Stimulated activated CD4-positive, alpha-beta T cell treated with anti-CD3 and anti-CD28 coated beads, Interleukin-1b, Interleukin-23, amount 100 ng/mL, for 4 hours (primary cell): ENCODE measurements at places on chromosomes 4 and X.

DNA sequence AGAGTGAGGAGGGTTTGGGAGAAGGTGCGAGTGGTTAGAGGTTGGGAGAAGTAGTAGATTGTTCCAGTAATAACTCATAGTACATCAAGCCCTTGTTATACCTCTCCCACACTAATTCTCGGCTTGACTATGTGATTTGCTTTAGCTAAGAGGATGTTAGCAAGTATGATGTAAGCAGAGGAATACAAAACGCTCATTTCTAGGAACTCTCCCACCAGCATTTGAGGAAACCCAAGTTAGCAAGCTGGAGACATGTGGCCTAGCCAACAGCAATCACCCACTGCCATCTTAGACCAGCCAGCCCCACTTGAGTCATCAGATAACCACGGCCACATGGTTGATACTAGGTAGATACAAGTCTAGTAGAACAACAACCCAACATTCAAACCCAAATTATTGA lies 14.2 kb downstream of the FTHL17 start:
- DNase-seq = no peak

GRCh38 chr4:119207051-119207450 lies 5.5 kb upstream of the USP53 start:
- DNase-seq = no peak

DNA sequence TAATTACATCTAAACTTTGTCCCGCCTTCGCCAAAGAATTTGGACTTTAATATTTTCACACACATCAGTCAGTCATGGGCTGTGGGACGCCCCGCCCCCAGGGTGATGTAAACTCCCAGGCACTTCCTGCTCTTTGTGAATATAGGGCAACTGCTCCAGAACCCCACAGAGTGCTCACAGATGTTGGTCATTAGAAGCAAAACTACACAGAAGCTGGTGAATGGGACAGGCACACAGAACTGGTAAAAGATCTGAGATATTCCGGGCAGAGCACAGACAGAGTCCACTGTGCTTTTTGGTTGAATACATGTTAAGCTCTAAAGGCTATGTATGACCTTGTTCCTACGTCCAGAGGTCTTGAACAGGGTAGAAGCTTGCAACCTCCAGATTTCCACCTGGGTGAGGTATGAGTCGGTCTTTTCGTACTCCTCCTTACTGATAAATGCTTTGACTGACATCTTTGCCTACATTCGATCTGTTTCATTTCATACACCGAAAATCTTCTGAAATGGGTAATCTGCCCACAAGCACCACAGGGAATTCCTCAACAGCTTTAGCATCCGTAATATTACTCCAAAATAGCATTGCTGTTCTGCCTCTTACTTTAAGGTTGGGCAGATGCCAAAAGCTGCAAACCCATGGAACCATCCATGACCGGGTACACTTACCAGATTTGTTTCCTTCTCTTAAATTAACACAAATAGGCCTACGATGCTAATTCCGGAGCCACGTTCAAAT lies 144.6 kb downstream of the AMELX start:
- no peak for DNase-seq

DNA sequence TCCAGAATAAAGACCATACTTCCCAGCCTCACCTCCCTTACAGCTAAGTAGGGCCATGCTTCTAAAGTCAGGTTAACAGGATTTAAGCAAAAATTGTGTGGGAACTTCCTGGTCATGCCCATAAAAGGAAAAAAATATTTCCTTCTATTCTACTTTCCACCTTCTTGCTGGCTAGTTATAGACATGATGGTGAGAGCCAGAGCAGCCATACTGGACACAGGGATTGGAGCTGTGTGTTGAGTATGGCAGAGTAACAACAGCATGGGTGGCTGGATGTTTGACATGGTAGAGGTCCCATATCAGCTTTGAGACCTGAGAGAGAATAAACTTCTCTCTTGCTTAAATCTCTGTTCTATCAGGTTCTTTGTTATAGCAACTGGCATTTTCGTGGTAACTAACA lies 15.1 kb upstream of the CBR4 start:
- no peak for DNase-seq

GRCh38 chr4:146058531-146058930 lies 117.0 kb upstream of the LSM6 start:
- no peak for DNase-seq

- DNase-seq = no peak
Measured at GRCh38 chr4:37757121-37757520, 69.4 kb upstream of the PGM2 start.

- no peak for DNase-seq
Measured at GRCh38 chr4:42453612-42454011, 56.3 kb downstream of the SHISA3 start.

GRCh38 chr4:87529187-87529586 lies at the start of gene SPARCL1:
Gene SPARCL1, minus strand, starts transcription at chr4:87529376. Its CDS starts 29,802 bp downstream, at chr4:87499574.
- DNase-seq = no peak

DNA sequence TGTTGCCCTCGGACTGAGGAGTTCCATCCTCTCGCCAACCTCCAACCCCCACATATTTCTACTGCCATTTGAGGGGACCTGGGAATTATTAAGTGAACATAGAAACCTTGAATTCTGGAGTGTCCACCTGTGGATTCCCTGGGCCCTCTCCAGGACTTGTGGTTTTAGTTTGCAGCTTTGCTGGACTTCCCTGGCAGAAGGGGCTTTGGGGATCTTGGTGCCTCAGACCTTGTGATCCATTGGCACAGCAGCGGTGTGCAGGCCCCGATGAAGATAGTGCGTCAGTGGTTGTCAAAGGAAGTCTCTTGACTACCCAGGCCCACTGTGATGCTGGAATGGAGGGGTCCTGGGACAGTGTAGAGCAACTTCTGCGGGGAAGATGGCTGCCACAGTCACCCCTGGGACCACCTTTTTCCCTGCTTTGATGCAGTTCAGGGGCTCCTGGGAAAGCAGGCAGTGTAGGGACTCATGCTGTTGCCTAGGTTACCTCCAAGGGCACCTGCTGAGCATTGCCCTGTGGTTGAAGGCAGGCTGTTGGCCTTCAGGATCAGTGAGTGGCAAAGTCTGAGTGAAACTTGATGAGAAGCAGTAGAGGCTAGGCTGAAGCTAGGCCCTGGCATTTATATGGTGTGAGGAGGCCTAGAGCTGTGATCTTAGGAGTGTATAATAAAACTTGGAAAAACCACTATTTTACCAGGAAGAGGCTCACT lies 2.2 kb downstream of the SLC16A2 start:
- DNase-seq = no peak

GRCh38 chrX:70592091-70592490 lies 147.5 kb downstream of the DLG3 start:
- DNase-seq = no peak

DNA sequence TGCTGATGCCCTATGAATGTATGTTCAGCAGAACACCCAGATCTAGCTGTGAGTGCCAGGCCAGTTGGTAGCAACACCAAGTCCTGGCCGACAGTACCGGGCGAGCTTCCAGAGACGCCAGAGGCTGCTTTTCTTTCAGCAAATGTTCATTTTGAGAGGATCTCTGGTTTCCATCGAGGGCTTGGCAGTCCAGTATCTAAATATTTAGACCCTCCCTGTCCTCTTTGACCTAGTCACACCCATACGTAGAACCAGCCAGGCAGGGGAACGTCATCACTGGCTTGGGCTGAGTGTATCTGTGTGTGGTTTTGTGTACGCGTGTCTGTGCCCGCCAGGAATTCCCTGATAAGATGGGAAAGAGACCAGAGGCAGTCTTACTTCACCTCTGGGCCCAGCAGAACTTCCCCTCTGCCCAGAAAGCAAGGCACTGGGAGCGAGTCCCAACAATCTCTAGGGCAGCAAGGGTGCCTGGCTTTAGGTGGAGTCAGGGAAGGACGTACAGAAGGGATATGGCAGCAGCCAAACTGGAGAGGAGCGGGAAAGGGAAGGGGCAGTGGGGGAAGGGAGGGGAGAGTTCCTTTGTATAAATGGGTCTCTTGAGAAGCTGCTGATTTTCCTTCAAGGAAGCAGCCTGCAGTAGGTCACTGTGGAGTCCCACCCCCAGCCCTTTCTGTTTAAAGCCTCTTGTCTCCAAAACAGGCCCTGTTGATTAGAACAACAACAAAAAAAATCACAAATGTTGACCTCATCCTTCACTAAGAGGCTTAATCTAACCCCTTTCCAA lies 15.0 kb upstream of the ELF4 start:
- DNase-seq = no peak

DNA sequence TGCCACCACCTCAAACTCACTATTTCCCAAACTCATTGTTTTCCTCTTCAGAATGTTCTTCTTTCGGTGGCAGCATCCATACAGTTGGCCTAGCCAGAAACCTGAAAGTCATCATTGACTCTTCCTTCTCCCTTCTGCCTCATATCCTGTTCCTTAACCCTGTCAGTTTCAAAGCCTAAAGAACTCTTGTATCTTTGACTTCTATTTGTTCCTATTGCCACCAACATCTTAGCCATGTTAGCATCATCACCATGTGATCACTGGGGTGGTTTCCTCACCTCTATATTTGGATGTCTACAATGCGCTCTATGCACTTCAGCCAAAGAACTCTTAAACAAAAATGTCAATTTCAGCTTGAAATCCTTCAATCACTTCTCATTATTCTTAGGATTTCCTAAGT lies 29.0 kb downstream of the DDX60L start:
- DNase-seq = no peak

GRCh38 chr4:23889814-23890341 lies at the start of gene PPARGC1A:
Gene PPARGC1A, minus strand, starts transcription at chr4:23890047. Its CDS starts 90 bp downstream, at chr4:23889957.
- DNase-seq = no peak

DNA sequence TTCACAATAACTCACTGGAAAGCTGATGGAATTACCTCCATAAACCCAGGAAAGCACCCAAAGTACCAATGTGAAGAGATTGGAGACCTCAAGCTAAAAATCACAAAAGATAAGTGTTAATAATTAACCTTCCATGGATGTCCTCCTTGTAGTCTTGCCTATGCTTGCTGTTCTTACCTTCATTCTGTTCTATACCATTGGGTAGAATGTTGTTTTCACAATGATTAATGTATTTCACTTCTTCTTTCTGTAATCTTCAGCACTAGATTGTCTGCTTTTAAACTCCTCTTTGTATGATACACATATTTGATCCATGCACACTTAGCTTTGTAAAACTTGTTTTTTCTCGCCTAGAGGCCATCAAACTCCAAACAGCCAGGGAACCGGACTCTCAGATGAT lies 570.3 kb downstream of the RAPGEF2 start:
- no peak for DNase-seq
